ENCODE measurements at places on chromosomes 11 and 22. TPM values are rescaled to one million over a fixed set of nuclear protein-coding genes. Genes with fewer than 3 reads are reported as not detected.

CARD18 gene
- total RNA-seq: not detected

OR51E2 gene
- not detected for total RNA-seq

COMMD9 gene
- 51.3 TPM for total RNA-seq

MLC1 gene
- total RNA-seq: 0.55 TPM

SCUBE1 gene
- 0.11 TPM for total RNA-seq

CD3E gene
- 590 TPM for total RNA-seq

NAV2 gene
- 0.45 TPM for total RNA-seq

OR5M8 gene
- total RNA-seq: not detected

TPH1 gene
- total RNA-seq: 0.39 TPM

MMP12 gene
- total RNA-seq: not detected

MPPED1 gene
- total RNA-seq: not detected

UPK3A gene
- total RNA-seq: not detected

SNX32 gene
- total RNA-seq: 1.6 TPM

FOLR2 gene
- total RNA-seq: not detected

C11orf97 gene
- total RNA-seq: not detected

C11orf16 gene
- not detected for total RNA-seq

DEFB131B gene
- not detected for total RNA-seq

TRIM6 gene
- total RNA-seq: 0.25 TPM

OR5P2 gene
- total RNA-seq: not detected

TEX54 gene
- 0.77 TPM for total RNA-seq

SERPING1 gene
- not detected for total RNA-seq

FAM76B gene
- total RNA-seq: 46.4 TPM

MRPL17 gene
- 72.4 TPM for total RNA-seq

IGF2 gene
- total RNA-seq: not detected

ZC3H12C gene
- total RNA-seq: 1.9 TPM

CHRM1 gene
- not detected for total RNA-seq

PATE2 gene
- total RNA-seq: not detected

VPREB1 gene
- total RNA-seq: not detected

MN1 gene
- 0.23 TPM for total RNA-seq

VSIG2 gene
- not detected for total RNA-seq

RFPL1 gene
- not detected for total RNA-seq

FOLR3 gene
- total RNA-seq: not detected

RIMBP3C gene
- total RNA-seq: 0.59 TPM

OSM gene
- total RNA-seq: 237 TPM

SLC22A25 gene
- total RNA-seq: not detected

OR4A16 gene
- not detected for total RNA-seq

P2RY2 gene
- total RNA-seq: 0.07 TPM

EHF gene
- not detected for total RNA-seq

SLC22A6 gene
- not detected for total RNA-seq

KLHDC7B gene
- total RNA-seq: 5.3 TPM

SLC17A6 gene
- not detected for total RNA-seq

SLC22A9 gene
- total RNA-seq: not detected

TSSC4 gene
- 41.5 TPM for total RNA-seq

ART1 gene
- total RNA-seq: not detected

CCDC89 gene
- total RNA-seq: 0.43 TPM

PRR5L gene
- total RNA-seq: 8.1 TPM

GLB1L2 gene
- total RNA-seq: 2.0 TPM

ENTHD1 gene
- 0.14 TPM for total RNA-seq

LARGE1 gene
- not detected for total RNA-seq

MPZL3 gene
- 16.5 TPM for total RNA-seq

PLEKHA7 gene
- total RNA-seq: 2.0 TPM

DUSP18 gene
- total RNA-seq: 11.2 TPM

SPA17 gene
- total RNA-seq: 2.3 TPM

APOL4 gene
- 1.8 TPM for total RNA-seq

Data from T-helper 2 cell treated with Interferon-gamma antibody and Interleukin-4, amounts not matched to agents 100 ng/mL and 5 ng/mL, for 36 hours (primary cell).